ENCODE measurements at places on chromosomes 7 and 10. TPM values are rescaled to one million over a fixed set of nuclear protein-coding genes. Genes with fewer than 3 reads are reported as not detected.

Gene CNTNAP2
- 0.07 TPM for total RNA-seq

Gene GNAT3
- not detected for total RNA-seq

Gene CYP26C1
- not detected for total RNA-seq

Gene EPO
- total RNA-seq = not detected

Gene SPAG6
- not detected for total RNA-seq

Gene CC2D2B
- 1.2 TPM for total RNA-seq

Gene CREB5
- 18.4 TPM for total RNA-seq

- DNase-seq = no peak
Measured at GRCh38 chr7:17319164-17320101, 21.0 kb downstream of the AHR start.

DNA sequence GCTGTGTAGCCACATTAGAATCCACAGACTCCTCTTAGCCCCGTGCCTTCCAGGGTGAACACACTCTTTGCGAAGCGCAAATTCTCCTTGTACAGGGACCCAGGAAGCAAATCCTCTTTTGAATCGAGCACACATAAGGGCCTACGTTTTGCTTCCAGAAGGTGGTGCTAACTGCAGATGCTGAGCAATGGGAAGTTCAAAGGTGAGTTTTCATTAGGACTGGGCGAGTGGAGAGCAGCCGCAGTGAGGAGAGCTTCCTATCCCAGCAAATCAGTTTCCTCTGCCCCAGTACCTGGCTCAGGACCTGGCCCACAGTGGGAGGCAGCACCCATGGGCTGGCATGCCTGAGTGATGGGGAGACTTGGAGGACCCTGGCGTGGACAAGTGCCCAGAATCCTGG lies 23.5 kb upstream of the GPR26 start:
- DNase-seq = no peak

- DNase-seq = no peak
Measured at GRCh38 chr7:52168085-52168484, 851.5 kb upstream of the COBL start.

DNA sequence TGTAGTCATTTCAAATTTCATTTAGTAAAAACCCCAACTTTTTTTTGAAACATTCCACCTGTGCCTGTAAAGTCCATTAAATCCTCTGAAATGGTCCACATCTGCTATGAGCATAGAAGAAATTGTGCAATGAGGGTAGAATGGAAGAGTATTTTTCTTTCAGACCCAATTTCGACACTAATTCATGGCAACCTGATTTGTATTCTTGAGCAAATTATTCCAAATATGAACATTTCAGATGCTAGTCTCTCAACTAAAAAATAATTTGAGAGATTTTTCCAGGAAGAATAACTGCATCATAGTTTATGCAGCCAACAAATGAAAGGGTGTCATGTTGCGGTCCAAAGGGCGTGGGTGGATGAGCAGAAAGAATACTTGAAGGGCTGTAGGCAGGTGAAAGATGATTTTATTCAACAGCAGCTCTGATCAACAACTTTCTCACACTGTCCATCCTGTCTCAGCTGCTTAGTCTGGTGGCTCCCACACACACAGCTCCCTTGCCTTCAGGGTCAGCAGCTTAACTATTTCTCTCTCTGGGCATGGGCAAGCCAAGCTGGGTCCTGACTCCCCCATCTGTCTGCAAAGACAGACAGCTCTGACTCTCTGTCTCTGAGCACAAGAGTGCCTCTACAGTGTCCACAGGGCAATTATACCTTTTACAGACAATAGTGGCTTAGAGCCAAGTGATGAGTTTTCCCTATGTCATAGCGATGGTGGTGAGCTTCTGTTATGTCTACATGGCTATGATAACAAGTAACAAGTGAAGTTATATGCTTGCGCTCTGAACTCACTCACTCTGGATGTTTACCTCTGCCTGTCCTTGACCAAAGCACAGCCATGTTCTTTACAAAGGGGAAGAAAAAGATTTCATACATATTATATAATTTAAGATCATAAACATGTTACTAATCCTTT lies 11.5 kb downstream of the STEAP2 start:
- DNase-seq = peak; percentile 20

GRCh38 chr10:56943221-56943755 lies 582.2 kb upstream of the ZWINT start:
- no peak for DNase-seq

DNA sequence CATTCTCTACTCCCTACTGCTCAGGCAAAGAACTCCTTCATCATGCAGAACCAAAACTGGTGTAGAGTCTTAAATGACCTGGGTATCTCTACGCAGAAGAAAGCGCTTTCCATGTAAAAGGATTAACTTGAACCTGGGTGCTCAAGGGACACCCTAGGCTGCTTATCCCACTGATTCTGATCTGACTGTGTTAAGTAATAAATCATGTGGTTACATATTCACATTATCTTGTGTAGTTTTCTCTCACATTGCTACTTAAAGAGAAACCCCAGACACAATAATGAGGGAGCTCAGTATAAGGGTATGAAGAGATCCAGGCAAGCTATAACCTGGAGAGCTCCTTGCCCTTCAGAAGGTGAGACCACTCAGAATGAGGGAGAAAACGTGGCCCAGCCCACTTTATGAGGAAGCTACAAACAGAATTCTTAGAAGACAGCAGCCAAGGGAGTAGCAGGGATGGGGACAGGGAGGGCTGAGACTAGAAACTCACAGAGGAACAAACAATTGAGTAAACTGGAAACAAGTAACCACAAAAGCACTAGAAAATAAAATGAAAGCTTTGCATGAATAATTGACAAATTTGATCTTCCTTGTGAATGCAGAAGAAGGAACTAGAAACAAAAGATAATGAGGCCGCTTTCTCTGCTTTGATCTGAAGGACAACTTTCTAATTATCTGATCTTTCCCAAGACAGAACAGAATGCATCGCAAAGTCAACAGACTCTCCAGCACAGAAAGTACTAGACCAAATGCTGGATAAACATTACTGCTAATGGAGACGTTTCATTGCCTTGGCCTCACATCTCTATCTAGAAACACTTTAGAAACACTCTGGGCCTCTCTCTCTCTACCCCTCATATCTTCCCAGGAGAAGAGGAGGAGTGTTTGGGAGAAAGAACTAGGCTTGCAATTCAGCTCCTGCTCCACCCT lies 76.1 kb downstream of the LRRC17 start:
- DNase-seq = no peak
